Activated T-cell treated with anti-CD3 and anti-CD28 coated beads, Interleukin-2, amount 50 U/mL, for 1 hour (primary cell): ENCODE measurements at places on chromosomes 11 and 22.

GRCh38 chr22:31876156-31876920 is 68.0 kb upstream of the YWHAH start:
- DNase-seq: no peak

- DNase-seq: no peak
Observed at GRCh38 chr22:48632646-48633246, 1194.9 kb downstream of the BRD1 start.

GRCh38 chr11:69705351-69705811 is 1.6 kb upstream of the FGF19 start:
- DNase-seq: no peak

- no peak for DNase-seq
Observed at GRCh38 chr22:25551396-25551795, 13.1 kb upstream of the GRK3 start.

DNA sequence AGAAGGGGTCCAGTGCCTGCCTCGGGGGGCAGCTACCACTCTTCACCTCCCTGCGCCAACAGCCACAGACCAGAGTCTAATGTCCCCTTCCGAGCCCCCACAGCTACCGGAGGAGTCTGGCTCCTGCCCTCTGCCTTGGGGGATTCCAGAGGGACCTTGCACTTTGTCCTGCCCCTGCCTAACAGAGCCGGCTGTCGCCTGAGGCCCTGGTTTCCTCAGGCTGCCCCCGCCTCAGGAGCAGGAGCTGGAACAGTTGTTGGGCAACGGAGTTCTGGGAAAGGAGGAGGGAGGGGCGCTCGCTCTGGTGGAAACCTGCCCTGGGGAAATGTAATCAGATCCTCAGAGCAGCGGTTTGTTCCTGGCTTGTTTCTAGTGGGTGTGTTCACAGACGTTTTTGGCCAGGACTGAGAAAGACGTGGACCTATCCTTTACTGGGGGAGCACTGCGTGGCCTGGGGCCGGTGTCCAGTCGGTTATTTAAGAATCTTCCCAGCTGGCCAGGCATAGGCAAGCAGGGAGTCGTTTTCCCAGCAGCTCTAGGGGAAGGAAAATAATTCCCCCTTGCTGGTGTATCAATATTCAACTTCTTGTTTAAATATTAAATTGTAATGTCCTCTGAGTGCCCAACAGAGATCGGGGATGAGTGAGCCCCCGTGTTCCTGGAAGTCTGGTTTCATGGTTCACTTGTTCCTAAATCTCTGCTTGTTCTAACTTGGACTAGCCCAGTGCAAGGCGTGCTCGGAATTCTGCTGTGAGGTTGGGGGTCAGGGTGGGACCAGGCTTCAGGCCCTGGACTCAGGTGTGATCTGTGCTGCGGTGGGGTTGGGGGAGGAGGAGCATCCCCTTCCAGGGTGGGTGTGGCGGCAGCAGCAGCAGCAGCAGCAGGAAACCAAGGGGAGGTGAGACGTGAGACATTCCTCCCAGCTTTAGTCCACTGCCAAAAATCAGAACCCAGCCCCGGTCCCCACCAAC is 32.1 kb downstream of the A4GALT start:
- no peak for DNase-seq

DNA sequence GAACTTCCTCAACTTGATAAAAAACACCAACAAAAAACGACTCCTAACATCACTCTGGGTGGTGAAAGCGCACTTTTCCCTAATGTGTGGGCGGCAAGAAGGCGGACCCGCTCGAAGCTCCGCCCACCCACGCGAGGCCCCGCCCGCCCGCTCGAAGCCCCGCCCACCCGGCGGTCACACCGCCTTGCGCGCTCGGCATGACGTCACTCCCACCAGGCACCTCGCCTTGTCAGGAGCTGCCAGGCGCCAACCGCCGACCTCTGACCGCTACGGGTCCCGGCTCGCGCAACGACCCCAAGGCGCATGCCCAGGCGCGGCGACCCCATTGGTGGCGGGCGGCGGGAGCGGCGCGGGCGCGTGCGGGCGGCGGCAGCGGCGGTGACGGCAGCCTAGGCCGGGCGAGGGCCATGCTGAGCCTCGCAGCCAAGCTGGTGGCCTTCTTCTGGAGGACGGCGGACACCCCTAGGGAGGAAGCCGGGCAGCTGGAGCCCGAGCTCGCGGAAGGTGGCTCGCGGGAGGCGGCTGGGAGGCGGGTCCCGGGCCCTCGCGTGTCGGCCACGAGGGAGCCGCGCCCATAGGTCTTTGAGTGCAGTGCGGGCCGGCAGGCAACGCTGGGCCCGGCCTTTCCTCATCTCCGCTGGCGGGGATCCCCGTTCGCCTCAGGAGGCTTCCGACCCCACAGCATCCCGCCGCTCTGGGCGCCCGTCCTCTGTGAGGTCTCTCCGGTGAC is at the start of gene MOV10L1:
Gene MOV10L1, plus strand, starts transcription at position 325 of the 730 bp plus-strand sequence. Its CDS starts 83 bp downstream, at position 408.
- DNase-seq: no peak

DNA sequence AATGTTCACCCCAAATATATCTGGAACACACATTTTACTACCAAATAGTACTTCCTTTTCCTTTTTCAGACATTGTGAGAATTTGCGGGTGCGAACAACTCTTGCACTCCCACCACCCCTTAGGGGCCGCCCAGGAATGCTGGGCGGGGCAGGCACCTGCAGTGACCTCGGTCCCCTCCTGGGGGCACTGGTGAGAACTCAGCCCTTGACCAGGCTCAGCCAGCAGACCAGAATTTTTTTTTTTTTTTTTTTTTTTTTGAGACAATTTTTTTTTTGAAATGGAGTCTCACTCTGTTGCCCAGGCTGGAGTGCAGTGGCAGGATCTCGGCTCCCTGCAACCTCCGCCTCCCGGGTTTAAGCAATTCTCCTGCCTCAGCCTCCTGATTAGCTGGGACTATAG is 75.8 kb downstream of the ARHGAP8 start:
- DNase-seq: no peak

GRCh38 chr11:57111619-57112018 is 70.1 kb upstream of the LRRC55 start:
- no peak for DNase-seq

DNA sequence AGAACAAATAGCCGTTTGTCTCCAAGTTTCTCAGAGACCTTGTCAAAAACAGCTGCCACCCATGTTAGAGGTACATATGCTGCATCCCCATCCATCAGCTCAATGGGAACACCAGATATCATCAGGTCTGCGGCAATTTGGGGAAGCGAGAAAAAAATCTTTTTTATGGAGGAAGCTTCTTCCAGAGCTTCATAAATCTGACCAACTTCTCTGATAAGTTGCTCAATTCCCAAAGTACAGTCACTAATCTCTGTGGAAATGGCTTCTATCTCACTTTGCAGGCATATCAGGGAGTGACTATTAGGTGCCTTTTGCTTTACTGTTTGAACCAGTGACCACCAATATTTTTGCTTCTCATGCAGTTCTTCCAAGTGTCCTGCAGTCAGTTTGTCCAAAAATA is 34.3 kb upstream of the MRPL17 start:
- no peak for DNase-seq

DNA sequence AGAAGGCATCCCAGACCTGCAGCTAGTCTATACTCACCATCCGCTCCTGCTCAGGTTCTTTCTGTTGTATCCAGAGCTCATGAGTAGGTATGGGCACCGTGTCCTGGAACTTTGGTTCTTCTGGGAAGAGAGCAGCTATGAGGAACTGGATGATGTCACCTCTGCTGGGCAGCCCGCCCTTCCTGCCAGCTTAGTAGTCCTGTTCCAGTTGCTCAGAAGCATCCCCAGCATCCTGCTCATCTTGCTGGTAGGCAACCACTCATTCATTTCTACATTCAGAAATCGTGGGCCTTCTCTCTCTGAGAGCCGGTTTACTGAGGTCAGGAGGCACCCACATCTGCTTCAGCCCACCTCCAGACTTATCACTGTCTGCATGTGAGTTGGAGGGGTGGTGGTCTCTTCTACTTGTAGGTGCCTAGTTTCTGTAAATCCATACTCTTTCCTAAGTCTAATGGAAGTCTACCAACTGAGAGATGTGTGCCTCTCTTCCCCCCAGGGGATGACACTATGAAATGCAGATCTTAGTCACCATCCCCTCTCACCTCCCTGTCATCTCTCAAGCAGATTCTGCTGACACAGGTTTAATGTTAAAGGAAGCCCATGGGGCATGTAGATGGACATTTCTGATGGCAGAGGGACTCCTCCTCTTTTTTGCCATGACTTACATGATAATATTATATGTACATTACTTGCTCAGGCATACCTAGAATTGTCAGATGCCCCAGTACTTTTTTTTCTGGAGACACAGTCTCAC is 29.6 kb upstream of the CCDC134 start:
- no peak for DNase-seq

DNA sequence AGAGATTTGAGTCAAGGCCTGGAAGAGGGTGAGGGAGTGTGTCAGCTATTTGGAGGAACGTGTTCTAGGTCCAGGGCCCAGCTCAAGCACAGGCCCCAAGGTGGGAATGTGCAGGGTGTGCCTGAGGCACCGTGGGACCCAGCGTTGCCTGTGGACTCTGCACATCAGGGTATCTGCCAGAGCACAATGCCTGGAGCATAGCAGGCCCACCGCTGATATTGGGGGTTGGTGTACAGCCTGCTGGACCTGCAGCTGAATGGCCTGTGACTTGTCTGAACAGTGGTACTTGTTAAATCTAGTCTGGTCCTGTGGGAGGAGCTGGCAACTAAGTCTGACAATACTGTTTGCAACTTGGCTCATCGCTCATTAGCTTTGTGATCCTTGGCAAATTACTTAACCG is 131.7 kb downstream of the GRIK4 start:
- no peak for DNase-seq

DNA sequence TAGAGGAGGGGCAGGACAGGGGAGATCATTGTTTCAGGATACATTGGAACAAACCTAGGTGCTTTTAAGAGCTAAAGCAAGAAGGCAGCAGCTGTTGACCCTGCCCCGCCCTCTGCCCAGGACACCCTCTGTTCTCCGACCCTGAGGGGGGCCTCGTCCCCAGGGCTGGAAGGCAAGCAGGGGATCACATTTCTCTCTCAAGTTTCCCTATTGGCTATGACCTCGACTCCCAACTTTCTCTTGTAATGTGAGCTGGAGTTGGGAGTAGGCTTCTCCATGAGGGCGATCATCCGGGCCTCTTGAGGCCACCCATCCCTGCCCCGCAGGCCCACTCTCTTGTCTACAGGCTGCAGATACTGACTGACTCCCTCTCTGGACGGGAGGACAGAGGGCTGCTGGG is 37.7 kb downstream of the DSCAML1 start:
- no peak for DNase-seq

DNA sequence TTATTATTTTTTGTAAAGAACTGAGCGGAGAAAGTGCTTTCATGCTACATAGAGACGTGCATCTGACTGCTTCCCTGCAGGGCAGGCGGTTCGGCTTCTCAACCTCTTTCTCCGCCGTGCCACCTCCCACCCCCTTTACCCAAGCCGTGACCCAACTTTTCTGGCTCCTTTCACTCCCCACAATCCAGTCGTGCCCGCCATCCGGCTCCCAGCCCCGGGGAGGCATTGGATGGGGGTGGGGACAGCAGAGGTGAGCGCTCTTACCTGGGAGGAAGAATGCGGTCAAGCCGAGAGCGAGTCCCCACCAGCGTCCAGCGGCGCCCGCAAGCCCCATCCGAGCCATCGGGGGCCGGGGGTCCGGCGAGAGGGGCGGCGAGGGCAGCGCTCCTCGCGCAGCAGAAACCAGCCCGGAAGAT is 781 bp downstream of the NECTIN1 start:
- peak; percentile 28 for DNase-seq

- no peak for DNase-seq
Observed at GRCh38 chr22:47515384-47516125, 753.1 kb downstream of the TBC1D22A start.

DNA sequence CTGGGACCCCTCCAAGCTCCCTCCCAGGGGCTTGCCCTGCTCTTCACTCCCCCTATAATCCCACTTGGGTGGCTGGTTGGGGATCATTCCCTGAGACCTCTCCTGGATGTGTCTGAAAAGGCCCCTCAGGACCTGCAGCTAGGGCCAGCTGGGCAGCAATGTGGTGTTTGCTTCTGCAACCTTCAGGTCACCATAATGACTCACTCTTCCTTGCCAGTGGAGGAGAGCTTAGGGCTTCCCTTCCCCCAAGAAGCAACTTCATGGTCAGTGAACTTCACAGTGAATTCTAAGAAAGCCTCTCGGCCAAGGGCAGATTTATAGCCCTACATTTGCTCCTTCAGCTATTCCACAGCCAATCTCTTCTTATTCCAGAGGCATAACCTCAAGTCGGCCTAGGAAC is 45.1 kb upstream of the TSPAN18 start:
- no peak for DNase-seq

DNA sequence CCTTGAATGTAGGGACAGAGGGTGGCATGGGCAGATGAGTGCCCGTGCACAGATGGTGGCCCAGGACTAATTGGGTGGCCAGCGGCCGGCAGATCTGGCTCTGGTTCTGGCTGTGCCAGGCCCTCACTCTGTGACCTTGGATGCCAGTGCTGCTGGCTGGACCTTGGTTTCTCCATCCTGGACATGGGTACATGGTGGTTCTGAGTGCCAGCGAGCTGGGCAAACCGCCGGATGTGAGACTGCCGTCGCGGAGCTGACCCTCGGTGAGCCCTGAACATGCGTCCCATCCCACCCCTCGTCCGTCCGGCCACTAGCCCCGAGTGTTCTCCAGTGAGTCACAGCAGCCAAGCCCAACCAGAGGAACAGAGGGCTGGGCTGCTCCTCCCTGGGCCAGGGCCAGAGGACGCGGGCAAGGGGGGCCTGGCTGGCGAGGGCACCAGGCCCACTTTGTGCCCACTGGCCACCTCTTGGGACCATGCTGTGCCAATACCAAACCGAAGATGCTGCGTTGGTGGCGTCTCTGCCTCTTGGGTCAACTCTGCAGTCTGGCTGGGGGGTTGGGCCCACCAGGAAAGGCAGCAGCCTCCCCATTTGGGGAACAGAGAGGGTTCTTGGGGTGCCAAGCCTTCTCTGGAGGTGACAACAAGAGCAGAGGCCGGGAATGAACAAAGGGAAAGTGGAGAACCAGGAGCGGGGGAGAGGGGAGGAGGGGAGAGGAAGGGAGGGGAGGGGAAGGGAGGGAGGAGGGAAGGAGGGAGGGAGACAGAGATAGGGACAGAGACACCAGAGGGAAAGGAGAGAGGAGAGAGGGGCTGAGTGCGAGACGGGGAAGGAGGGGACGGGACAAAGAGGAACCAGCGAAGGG is 10.7 kb downstream of the LSP1 start:
- DNase-seq: no peak

DNA sequence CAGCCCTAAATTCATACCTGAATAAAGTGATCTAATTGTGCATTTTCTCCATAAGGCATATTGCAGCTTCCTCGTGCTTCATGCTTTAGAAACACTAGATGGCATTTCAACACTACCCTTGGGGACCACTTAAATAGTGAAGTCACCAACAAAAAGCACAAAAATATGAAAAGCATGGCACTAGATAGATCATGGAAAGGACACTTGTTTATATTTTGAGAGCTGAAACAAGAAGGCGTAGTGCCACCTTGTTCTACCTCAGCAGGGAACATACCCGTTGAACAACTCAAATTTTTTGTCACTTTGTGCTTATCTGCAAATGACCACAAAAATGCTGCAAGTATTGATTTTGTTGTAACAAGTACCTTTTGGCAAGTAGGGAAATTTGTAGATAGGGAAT is 8.6 kb downstream of the TBCEL start:
- no peak for DNase-seq

GRCh38 chr11:121563003-121563402 is 110.2 kb upstream of the SORL1-AS1 start:
- no peak for DNase-seq

- DNase-seq: no peak
Observed at GRCh38 chr22:46239261-46240048, 10.6 kb downstream of the CDPF1 start.
